ENCODE measurements at places on chromosomes 16 and 17.

DNA sequence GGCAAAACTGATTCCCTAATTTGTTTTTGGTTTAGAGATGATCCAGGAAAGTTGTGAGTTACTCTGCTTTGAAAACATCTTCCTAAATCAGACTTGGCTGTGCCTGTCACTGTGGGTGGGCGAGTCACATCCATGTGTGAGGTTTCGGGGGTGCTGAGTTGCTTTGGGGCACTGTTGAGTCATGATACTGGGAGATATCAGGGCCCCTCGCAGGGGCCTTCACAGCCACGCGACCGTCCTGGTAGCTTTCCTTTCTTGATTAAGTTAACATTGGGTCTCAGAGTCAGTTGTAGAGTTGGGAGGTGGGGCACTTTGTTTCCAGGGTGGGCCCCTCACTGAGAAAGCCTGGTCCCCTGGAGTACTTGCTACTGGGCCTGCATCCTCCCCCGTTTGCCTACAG is 58.3 kb upstream of the LGALS9 start:
- peak; percentile 21 for DNase-seq

DNA sequence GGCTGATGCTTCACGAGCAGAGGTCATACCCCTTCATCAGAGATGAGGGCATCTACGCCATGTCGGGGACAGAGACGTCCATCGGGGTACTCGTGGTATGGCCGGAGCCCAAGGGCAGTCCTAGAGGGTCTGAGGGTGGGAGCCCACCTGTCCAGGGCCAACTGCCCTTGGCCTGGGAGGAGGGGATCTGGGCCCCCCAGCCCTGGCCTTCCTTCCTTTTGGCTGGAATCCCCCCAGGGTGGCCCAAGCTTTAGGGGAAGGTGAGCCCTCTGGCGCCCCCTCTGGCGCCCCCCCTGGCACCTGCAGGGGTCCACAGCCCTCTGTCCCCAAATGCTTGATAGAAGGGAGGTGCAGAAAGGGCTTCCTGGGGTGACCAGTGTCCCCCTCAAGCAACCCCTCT is 69.3 kb downstream of the SCNN1B start:
- DNase-seq, result no peak

DNA sequence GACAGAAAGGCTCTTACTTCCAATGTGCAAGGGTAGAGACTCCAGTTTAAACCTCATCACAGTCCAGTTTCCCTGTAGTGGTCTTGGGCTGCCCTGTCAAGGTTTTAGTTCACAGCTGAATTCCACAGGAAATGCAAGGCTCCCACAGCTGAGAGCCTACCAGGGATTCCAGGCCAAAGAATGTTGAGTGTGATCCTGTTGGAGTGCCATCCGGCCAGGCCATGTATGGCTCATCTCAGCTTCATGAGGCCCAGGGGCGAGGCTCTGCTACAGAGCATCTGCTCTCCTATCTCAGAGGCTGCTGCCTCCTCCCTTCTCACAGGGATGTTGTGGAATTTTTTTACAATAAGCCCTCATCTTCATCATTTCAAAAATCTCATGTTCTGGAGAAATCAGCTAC is 239.8 kb upstream of the CCL2 start:
- no peak for DNase-seq

GRCh38 chr17:71460943-71461342 is 659.9 kb upstream of the SOX9 start:
- DNase-seq, result no peak

- no peak for DNase-seq
These were observed 19.8 kb upstream of the CMIP start for GRCh38 chr16:81424771-81425170.

DNA sequence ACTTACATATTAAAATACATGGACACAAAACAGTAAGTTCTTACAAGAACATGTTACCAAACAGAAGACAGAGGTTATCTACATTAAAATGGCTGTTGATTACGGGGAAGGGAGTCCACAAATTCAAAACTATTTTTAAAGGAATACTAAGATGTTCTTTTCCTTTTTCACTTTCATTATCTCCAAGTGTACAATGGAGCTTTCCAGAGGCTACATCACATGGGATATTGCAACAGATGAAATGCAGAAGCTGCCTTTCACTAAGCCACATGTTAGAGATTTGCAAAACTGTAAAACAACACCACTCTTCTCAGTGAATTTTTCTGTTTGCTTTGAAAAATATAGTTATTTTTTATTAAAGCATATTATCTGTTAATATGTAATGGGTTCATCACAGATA is 53.6 kb downstream of the XPO6 start:
- no peak for DNase-seq

- DNase-seq, result no peak
These were observed 23.8 kb upstream of the LCMT1 start for GRCh38 chr16:25087761-25088160.
